Subcutaneous preadipocyte (primary cell): ENCODE measurements at places on chromosomes 1 and 21. TPM values are rescaled to one million over a fixed set of nuclear protein-coding genes. Genes with fewer than 3 reads are reported as not detected.

LBR gene
- 52.5 and 81.7 TPM in 2 replicates for total RNA-seq

PEX19 gene
- 54.4 and 58.8 TPM in 2 replicates for total RNA-seq

PHC2 gene
- total RNA-seq = 135 and 153 TPM in 2 replicates

SELENBP1 gene
- 25.0 and 31.6 TPM in 2 replicates for total RNA-seq

KRTAP7-1 gene
- not detected in 2 replicates for total RNA-seq

TRAF3IP3 gene
- total RNA-seq = not detected in 2 replicates

C1orf185 gene
- total RNA-seq = not detected in 2 replicates

DNASE2B gene
- not detected in 2 replicates for total RNA-seq

CAPZB gene
- 171 and 180 TPM in 2 replicates for total RNA-seq

NDC1 gene
- 32.0 and 46.1 TPM in 2 replicates for total RNA-seq

NES gene
- total RNA-seq = 23.9 and 59.2 TPM in 2 replicates

PLEKHN1 gene
- 0.73 and 1.2 TPM in 2 replicates for total RNA-seq

KDF1 gene
- not detected in 2 replicates for total RNA-seq

HSF2BP gene
- 0.20 and 0.73 TPM in 2 replicates for total RNA-seq

GBP7 gene
- not detected in 2 replicates for total RNA-seq

NUDT4B gene
- 21.7 and 23.9 TPM in 2 replicates for total RNA-seq

GALE gene
- 20.6 and 36.4 TPM in 2 replicates for total RNA-seq

DISP3 gene
- under 0.01 TPM in 1 of 2 replicates, not detected in the other for total RNA-seq

KIF17 gene
- 0.20 TPM in 1 of 2 replicates, not detected in the other for total RNA-seq

TNFRSF1B gene
- total RNA-seq = 16.5 and 21.7 TPM in 2 replicates

AVPR1B gene
- not detected in 2 replicates for total RNA-seq

TNFRSF14 gene
- 8.6 and 11.4 TPM in 2 replicates for total RNA-seq

C8B gene
- not detected in 2 replicates for total RNA-seq

NBPF10 gene
- total RNA-seq = 1.5 and 4.3 TPM in 2 replicates

MROH7 gene
- total RNA-seq = under 0.01 and 0.37 TPM in 2 replicates

KRTAP10-7 gene
- not detected in 2 replicates for total RNA-seq

FCGR2B gene
- not detected in 2 replicates for total RNA-seq

S100A10 gene
- total RNA-seq = 147 and 245 TPM in 2 replicates
